COLO829 (cell line): ENCODE measurements at places on chromosomes 1 and 21.

DNA sequence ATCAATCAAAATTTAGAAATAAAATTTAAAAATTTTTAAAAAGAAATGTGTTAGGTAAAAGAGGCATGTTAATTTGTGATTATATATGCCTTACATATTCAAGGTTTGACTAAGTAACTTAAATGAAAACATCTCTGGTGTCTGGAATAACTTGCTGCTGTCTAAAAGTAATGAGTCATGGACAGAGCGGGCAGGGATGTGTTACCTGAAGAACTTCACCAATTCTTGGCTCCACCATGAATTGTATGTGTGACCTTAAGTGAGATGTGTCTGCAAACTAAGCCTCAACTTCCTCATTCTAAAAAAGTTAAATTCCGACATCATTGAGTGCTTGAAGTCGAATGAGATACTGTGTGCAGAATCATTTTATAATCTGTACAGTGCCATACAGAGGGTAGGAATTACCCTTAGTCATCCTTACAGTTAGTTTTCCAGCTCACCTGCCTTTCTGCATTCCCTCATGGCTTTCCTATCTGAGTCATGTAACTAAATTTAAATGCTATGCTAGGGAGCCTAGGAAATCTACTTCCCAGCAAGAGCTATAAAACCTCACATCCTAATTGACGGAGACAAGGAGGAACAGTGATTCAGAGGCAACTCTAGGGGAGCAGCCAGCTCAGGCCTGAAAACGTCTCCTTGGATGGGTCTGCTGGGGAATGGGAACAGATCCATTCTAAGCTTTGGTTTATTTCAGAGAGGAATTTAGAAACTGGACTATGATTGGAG lies 100.7 kb upstream of the TSPAN2 start:
- no peak for DNase-seq

DNA sequence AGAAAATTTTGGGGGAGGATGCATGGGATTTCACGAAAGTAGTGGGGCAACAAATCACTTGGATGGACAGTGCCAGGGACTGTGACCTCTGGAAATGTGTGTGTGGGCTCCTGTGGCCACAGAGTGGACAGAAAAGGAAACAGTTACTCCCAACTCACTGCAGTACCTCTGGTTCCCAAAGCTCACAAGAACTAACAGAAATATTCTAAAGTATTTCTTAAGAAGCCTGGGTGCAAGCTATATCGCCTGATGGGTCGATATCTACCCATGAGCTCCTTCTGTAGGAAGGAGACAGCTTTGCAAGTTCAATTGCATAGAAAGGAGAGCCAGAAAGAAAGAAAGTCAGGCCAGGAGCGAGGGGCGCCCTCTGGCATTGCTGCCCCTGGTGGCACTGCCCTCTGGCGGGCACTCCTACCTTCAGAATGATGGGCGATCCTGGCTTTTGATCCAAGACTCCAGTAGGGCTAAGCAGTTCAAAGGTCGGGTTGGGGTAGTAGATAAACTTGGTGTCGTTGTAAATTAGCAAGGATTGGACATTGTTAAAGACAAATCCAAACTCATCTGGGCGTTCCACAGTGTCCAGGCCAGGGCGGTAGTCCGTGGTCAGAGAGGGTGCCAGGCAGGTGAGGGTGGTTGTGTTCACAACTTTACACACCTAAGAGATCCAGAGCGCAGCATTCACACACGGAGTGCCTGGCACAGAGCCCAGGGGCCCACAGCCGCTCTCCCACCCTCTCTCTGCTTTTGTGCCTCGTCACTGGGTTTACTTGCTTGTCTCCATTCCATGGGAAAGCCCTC lies 134.7 kb upstream of the CD34 start:
- no peak for DNase-seq

GRCh38 chr1:44283524-44284173 lies 70.4 kb downstream of the DMAP1 start:
- DNase-seq = no peak

- DNase-seq = no peak
These were observed 707.2 kb downstream of the RWDD3 start for GRCh38 chr1:95941121-95941798.

GRCh38 chr1:8910331-8910730 lies 31.8 kb upstream of the ENO1 start:
- DNase-seq = no peak

DNA sequence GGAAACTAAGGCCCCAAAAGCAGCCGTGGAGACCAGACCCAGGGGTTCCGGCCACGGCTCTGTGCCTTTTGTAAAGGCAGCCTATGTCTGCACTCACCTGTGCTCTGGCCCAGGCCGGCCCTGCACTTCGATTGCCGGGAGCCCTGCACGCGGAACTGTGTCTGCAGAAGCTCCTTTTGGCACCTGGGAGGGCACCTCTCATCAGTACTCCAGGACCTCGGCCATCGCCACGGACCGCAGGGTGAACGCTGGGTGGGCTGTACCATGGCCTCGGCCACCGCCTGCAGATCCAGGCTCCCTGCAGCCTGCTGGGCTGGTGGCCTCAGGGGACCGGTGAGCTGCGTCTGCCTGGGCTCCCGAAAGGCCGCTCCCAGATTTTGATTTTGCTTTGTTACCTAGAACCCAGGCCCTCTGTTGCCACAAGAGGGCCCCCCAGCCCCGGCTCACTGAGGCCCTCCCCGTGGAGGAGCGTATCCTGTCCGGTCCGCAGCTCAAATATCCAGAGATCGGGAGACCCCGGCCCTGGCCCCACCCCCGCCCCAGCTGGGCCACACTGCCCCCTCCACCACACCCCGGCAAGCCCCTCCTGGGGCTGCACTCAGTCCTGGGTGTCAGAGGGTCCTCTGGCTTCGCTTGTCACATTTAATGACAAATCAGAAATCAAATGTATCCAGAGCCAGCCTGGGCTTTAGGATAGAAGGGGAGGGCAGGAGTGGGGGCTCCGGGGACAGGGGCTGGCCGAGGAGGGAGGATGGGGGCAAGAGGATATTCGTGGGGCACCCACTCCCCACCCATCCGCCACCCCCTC lies 60.2 kb upstream of the PDE9A start:
- peak; percentile 79 for DNase-seq

- DNase-seq = no peak
These were observed 195.1 kb upstream of the SAMSN1 start for GRCh38 chr21:14741256-14741655.
